ENCODE measurements at places on chromosomes 5 and 9. TPM values are rescaled to one million over a fixed set of nuclear protein-coding genes. Genes with fewer than 3 reads are reported as not detected.

DNA sequence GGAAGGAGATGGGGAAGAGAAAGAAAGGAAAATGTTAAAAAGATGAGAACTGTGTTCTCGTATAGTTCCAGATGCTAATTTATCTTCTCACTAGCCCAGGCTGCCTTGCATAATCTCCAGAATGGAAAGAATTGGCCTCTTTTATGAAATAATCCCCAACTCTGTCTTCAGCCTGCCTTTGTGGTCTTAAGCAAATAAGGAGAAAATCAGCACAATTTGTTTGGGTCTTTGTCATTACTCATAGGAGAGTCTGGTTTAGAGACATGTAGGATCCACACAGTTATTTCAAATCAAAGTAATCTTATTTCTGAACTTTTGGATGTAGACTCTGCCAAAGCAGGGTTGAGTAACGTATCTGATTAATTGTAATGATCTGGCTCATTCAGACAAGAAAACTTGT, 50.7 kb upstream of the CAMK4 start:
- DNase-seq: no peak

DNA sequence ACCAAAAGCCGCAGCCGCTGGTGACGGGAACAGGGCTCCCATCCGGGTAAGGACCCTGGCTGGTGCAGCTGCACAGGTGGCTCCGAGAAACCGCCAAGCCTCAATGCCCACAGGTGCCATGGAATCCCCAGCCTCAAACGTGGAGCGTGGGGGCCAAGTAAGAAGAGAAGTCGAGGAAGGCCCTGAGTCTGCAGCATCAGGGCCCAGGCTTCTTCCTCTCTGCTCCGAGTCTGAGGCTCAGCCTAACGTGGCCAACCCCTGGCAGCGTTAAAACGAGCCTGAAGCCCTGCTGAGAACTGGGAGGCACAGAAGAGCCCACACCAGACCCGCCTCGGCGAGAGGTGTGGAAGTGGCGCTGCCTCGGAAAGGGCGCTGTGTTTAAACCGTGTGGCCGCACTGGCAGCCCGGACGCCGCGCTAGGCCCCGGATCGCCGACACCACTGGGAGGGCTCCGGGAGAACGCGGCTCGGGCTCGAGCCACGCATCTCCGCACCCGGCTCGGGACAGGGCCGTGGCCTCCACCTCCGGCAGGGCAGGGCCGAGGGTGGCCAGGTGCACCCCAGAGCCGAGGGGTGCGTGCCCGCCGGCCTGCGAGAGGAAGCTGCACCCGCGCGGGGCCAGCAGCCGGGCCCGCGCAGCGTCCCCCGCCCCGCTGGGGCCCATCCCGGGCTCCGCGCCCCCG, 730 bp downstream of the ZMYND19 start:
- DNase-seq: no peak

- DNase-seq: no peak
Measured at GRCh38 chr5:78536661-78537196, 111.8 kb downstream of the LHFPL2 start.

Gene ADAMTS19
- 4.2 TPM for total RNA-seq

Gene GIN1
- total RNA-seq: 19.3 TPM
